Bronchial epithelial cell (primary cell): ENCODE measurements at places on chromosomes 3 and 15. TPM values are rescaled to one million over a fixed set of nuclear protein-coding genes. Genes with fewer than 3 reads are reported as not detected.

MAPKAPK3 gene
- total RNA-seq, result 42.9 and 47.1 TPM in 2 replicates

ACTC1 gene
- not detected in 2 replicates for total RNA-seq

GRAMD2A gene
- total RNA-seq, result 4.6 and 5.5 TPM in 2 replicates

C3orf22 gene
- total RNA-seq, result not detected in 2 replicates

RAD51 gene
- 0.53 and 0.64 TPM in 2 replicates for total RNA-seq

UNC13C gene
- 0.26 and 0.64 TPM in 2 replicates for total RNA-seq

TMEM266 gene
- under 0.01 TPM in 2 replicates for total RNA-seq

LOXL1 gene
- total RNA-seq, result 5.3 and 7.2 TPM in 2 replicates

IQSEC1 gene
- 5.8 and 6.6 TPM in 2 replicates for total RNA-seq

GOLGA8O gene
- 0.51 TPM in 1 of 2 replicates, not detected in the other for total RNA-seq

STRIT1 gene
- not detected in 2 replicates for total RNA-seq

IL20RB gene
- total RNA-seq, result 150 and 291 TPM in 2 replicates

PAK6 gene
- total RNA-seq, result 11.6 and 11.8 TPM in 2 replicates

THSD4 gene
- 11.5 and 14.5 TPM in 2 replicates for total RNA-seq

ADCY5 gene
- not detected in 2 replicates for total RNA-seq

ATP13A5 gene
- total RNA-seq, result 0.13 TPM in 1 of 2 replicates, not detected in the other

TEX55 gene
- total RNA-seq, result not detected in 2 replicates

FEZF2 gene
- total RNA-seq, result not detected in 2 replicates

TMEM207 gene
- total RNA-seq, result not detected in 2 replicates

GOLGA6A gene
- total RNA-seq, result 0.13 TPM in 1 of 2 replicates, not detected in the other

ITIH3 gene
- total RNA-seq, result not detected in 2 replicates
